SHP77 (cell line): ENCODE measurements at places on chromosomes 2 and 18.

DNA sequence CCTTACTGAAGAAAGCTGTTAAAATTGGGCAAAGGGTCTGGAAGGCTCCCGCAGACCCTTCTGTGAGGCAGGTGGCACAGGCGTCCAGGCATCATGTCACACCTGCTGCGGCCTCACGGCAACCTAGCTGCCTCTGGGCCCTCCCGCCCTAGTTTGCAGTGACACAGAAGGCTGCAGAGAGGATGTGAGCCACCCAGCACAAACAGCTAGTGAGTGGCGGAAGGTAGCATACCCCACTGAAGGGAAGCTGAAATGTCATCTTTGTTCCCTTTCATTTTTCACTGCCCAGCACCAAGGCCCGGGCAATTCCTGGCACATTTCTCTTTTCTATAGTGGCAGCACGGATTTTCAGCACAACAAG lies 53.8 kb downstream of the TRAPPC12 start:
- DNase-seq = peak; percentile 77

DNA sequence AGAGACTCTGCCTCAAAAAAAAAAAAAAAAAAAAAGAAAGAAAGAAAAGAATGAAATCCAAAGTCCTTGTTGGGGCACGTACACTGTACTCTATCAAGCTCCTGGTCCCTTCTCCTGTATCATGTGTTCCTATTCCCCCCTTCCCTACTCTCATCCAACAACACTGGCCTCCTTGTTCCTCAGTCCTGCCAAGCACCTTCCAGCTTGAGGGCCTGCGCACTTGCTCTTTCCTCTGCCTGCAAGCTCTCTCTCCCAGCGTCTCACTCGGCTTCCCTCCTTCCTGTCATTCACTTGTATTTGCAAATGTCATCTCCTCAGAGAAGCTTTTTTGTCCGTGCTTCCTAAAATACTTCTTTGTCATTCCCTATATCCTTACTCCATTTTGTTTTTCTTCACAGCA lies 10.8 kb upstream of the KIF3C start:
- no peak for DNase-seq

DNA sequence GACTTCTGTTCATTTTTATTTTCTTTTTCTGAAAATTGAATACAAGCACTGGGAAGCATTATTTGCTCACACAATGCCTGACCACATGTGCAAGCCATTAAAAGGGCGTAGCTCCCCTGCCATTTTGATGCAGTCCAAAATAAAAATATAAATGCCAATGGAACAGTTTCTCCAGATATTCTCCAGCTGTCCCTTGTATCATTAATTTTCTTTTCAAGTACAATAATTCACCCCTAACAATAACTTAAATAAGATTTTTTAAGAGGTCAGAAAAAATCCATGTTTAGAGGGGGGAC lies 168.0 kb downstream of the TMEFF2 start:
- no peak for DNase-seq

DNA sequence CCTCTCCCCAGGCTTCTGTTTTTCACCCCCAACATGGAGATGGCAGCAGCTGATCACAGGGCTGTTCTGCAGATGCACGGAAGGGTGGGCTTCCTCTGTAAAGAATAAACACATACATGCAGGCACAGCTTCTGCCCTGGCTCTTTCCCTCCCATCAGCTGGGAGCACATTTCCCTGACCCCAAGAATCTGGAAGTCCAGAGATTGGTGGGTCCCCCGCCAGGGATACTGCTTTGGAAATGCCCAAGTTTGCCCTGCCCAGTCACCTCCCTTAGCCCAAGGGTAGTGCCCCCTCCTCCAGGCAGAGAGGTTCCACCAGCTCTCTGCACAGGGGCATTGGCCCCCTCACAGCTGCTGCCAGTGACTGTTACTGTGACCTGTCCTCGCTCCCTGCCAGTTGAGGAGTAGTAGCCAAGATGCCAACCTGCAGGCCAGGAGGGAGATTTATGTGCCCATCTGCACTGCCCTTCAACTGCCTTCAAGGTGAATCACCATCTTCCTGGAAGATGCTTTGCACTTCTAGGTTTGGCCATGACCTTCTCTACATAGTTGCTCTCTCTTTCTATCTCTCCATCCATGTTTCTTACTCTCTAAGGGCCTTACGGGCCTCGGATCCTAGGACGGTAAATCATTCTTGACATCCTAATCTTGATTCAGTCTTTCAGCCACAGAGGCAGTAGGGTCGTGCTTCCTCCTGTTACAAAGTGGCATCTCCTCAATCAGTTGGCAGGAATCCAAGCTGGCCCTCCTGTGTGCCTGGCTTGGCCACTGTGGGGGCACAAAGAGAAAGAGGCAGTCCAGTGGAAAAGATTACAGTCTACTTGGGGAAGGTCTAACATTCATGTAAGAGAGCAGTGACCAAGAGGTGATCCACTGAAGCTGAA lies 121.8 kb downstream of the CTIF start:
- no peak for DNase-seq

GRCh38 chr2:444937-445884 lies 157.3 kb upstream of the ALKAL2 start:
- DNase-seq = no peak

DNA sequence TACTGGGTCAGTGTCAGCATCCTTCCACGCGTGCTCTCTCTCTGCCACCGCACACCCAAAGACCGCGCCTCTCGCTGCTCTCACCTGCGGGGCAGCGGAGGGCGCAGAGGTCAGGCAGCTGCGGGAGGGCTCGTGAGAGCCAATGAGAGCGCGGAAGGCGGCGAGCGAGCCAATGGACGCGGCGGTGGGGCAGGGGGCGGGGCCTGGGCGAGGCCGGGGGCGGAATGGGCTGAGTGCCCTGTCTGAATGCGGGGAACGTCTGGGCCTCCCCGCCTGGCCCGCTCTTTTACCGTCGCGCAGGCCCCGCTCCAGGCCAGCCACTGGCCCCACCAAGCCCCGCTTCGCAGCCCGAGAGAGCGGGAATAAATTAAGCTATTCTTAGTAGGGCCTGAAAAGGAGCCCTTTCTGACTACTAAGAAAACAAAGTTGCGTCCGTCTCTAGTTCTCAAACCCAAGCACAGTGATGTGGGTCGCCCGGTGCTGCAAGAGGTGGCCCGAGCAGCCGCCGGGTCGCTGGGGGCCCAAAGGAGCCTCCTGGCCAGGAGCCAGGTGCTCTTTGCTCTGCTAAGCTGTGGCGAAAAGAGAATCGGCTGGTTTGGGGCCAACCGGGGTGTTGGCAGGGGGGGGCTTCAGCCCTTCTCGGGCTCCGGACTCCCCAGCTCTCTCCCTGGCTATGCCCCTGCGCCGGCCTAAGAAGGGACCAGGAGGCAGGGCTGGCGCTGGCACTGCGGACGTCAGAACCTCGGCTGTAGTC lies 81.1 kb upstream of the GLI2 start:
- no peak for DNase-seq

DNA sequence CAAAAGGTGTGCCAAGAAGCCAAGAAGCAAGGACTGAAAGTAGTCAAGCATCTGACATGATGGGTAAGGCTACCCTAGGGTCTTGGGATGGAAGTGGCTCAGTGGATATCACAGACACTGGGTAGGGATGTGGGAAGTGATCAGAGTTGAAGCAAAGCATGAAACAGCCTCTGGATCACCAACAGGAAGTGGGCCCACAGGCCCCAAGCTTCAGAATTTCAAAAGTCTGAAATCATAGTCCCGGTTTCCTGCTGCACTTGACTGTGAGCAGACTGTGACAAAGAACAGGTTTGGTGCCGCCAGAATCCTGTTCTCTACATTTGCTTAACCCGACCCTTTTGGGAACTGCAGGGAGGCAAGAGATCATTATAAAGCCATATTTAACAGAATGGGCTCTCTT lies 57.4 kb downstream of the SP100 start:
- no peak for DNase-seq

GRCh38 chr2:240269886-240270285 lies 129.4 kb upstream of the OTOS start:
- no peak for DNase-seq

DNA sequence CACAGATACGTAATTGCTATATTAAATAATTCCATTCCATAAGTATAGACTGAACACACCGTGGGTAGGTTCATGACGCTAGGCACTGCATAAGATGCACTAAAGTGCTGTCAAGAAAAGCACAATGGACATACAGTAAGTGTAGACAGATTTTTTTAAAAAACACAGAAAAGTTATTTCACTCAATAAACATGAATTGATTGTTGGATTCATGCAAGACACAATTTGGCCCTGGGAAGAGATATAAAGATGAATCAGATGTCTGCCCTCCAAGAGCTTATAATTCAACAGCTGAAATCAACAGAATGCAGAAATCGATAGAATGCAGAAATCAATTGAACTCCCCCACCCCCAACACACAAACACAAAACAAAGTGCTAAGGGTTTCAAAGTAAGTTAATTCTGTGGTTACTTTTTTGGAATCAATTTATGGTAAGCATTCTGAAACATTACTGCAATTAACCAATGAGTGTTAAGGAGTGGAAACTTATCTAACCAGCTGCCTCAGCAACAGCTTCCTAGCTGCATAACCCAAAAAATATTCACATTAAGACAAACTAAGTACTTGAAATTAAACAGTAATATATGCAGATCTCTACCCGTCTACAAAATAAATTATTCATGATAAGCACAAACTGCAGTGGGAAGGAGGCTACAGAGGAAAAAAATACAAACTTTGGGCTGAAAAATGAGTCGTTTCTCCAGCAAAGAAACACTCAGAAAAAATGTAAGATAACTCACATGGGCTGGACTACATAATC lies 1.6 kb downstream of the NBAS start:
- DNase-seq = no peak

- no peak for DNase-seq
Observed at GRCh38 chr2:47203995-47204394, 48.9 kb upstream of the STPG4 start.

DNA sequence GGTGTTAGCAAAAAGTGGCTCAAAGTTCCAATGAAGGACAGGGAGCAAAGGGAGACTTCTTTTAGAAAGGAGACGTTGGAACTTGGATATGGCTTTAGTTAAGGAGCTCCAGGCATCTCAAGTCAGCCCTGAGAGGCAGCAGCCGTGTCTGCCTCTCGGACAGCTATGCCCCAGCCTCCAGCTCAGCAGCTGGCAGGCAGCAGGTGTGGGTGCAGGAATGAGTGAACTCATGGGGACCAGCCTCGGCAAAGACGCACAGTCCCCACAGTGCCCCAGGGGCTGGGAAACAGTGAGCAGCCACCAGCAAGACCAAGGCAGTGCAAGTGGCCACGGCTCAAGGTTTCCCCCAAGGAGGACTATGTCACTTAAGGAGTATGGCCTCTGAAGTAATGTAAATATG lies 1.6 kb upstream of the LRRFIP1 start:
- no peak for DNase-seq

- no peak for DNase-seq
Observed at GRCh38 chr2:91442246-91442905, 2750.9 kb downstream of the RPIA start.

DNA sequence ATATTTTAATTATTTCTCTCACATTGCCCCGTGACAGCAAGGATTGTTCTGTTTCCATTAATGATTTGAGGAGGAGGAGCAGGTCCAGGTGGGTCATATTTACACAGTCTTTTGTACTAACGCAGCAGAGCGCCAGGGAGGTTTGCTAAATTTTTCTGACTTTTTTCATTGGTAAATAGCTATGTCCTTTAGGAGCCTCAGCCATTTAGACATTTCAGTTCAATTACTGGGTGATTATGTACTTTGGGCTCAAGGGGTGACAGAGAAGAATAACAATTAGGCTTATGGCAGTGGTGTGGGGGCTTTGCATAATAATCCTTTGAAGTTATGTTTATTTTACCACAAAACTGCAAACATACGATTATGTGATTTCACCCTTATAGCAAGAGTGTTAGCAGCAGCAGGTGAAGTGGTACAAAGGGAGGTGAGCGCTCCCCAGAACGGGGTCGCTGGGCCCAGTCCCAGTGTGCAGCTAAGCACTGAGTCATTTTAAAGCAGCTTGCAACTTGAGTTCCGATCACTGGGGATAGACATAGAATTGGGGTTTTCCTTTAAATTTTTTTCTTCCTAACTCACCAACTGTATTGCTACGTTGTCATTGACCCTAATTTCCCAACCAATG lies 80.3 kb downstream of the TSHZ1 start:
- peak; percentile 28 for DNase-seq

DNA sequence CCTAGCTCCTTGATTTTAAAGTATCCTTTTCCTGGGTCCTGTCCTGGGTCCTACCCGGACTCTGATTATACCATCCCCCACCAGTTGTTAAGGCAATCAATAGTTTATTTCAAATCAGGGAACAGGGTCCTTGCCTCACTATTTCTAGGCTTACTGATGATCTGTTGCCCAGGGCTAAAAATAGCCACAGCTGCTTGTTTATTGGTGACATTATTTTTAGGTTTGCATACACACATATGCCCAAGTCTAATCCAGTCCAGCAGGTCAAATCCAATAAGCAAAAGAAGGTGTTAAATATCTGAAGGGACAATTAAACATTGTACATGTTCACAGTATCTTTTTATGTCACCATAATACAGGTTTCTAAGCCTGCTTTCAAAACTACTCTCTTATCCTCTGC lies 66.0 kb downstream of the RAB10 start:
- DNase-seq = no peak

DNA sequence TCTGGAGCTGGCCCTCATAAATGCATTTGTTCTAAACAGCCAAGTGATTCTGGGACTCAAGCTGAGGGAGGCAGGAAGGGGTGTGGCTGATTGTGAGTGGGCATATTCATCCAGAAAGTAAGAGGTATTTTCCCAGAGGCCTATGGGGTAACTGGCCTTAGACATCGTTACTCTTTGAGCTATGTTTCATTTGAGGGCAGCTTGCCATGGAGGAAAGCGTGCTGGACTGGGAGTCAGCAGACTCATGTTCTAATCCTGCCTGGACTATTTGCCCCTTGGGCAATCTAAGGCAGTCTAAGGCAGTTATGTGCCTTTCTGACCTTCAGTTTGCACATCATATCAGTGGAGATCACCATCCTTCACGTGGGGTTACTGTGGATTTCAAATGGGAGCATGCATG lies 93.5 kb upstream of the SLC14A2 start:
- no peak for DNase-seq

DNA sequence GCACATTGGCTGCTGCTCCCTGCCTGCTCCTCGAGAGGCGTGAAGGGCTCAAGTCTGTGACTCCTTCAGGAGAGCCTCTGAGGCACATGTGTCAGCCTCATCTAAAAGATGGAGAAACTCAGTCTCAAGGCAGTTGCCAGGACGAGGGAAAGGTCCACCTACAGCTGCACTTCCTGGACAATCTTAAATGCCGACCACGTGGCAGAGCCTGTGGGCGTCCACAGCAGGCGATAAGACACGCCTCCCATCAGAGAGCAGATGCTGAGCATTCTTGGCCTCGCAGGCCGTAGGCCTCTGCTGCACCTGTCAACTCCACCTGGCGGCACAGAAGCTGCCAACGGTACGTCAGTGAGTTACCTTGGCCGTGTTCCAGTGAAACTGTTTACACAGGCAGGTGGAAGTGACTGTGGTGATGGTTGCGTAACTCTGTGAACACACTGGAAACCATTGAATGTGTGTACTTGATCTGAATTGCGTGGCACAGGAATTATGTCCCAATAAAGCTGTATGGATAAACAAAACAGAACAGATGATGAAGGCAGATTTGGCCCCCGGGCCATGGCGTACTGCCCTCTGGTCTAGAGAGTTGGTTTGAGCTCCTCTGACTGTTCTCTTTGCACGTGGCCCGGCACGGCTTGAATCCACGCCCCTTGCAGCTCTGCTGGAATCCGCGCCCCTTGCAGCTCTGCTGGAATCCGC lies 114.5 kb downstream of the RNF144A start:
- DNase-seq = peak; percentile 100
